Left ventricle myocardium superior (tissue), 1 donor: ENCODE measurements at places on chromosomes 6 and 20.

- no peak for DNase-seq
These were observed 29.2 kb upstream of the DSP start for GRCh38 chr6:7512320-7512719.

GRCh38 chr6:125987026-125987617, 782 bp downstream of the TRMT11 start:
- no peak for DNase-seq

DNA sequence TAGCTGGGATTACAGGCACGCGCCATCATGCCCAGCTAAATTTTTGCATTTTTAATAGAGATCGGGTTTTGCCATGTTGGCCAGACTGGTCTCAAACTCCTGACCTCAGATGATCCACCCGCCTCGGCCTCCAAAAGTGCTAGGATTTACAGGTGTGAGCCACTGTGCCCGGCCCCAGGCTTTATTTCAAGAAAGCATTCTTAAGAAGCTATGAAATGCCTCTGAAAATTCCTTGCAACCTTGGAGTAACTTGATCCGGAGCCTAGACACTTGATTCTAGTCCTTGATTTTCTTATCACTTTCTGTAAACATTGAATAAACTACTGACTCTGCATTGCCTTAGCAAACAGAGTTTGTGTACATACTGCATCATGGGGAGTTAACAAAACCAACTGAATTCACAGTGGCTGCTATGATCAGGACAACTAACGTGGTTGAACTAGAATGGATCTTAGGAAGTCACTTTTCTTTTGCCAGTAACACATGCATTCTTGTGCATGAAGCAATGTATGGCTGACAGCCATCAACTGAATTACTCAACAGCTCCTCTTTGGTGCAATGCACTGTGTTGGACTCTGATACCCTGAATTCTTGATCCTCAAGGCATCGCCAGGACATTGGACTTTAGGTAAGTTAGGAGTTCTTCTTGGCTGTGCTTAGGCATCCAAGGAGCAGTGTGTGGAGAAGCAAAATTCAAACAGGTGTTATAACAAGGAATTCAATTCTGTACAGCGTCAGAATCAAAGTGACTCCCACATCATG, 102.8 kb upstream of the TMEM170B start:
- no peak for DNase-seq

GRCh38 chr6:25596928-25597818, 54.8 kb upstream of the SCGN start:
- DNase-seq, result no peak

DNA sequence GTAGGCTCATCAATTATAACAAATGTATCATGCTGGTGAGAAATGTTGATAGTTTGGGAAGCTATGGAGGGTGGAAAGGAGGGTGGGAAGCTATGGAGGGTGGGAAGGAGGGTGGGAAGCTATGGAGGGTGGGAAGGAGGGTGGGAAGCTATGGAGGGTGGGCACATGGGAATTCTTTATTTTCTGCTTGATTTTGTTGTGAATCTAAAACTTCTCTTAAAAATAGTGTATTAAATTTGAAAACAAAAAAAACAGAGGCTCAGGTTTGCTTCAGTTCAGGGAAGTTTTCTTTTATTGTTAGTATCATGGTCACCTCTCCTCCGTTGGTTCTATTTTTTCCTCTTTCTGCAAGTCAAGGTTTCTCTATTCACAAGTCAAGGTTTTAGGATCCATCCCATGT, 106.4 kb downstream of the SOD2 start:
- DNase-seq, result no peak

DNA sequence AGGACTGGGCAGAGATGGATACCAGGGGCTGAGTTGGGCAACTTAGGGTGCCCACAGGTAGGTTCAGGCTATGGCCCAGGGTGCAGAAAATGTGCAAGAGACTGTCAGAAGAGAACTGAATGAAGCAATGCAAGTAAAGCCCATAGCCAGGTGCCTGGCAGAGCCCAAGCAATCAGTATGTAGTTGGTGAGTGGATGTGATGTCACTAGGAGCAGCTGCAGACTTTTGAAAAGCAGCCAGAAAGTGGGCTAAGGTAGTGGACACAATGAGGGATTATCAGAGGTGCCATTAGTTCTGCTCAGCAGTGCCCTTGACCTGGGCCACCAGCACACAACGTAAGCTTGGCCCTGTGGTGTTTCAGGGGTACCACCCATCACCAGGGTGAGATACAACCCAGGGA, 135.3 kb downstream of the SOBP start:
- no peak for DNase-seq

- no peak for DNase-seq
These were observed 3.8 kb downstream of the GID8 start for GRCh38 chr20:62941792-62942191.
